ENCODE measurements at places on chromosomes 2 and 18.

DNA sequence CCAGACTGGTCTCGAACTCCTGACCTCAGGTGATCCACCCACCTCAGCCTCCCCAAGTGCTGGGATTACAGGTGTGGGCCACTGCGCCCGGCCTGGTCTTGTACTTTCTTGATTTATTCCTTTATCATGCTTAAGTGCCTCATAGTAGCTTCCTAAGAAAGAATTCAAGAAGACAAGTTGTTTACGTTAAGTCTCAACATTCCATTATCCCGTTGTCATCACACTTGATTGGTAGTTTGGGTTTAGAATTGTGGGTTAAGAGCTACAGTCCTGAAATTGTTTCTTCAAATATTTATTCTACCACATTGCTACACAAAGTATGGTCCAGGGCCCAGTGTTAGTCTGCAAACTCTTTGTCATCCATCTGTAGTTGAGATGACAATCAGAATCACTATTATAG is 194.0 kb downstream of the VWC2L start:
- DNase-seq = no peak

DNA sequence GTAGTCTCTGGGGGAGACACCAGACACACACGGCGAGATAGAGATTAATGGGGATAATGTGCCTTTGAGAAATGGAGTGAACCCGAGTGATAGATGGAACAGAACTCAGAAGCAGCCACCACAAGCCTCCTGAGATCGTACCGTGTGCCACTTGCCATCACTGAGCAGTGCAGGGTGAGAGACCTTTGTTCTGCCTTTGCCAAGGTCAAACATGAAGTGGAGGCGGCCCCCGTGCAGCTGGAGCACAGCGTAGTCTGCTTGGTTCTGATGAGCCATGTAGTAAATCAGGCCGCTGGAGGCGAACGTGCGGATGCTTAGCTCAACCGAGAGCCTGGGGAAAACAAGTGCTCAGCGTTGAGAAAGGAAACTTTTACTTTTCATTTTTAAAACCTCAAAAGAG is 167.0 kb downstream of the LAMA1 start:
- DNase-seq = no peak

GRCh38 chr2:48175254-48175653 is 269.0 kb upstream of the FBXO11 start:
- DNase-seq = peak; percentile 49

DNA sequence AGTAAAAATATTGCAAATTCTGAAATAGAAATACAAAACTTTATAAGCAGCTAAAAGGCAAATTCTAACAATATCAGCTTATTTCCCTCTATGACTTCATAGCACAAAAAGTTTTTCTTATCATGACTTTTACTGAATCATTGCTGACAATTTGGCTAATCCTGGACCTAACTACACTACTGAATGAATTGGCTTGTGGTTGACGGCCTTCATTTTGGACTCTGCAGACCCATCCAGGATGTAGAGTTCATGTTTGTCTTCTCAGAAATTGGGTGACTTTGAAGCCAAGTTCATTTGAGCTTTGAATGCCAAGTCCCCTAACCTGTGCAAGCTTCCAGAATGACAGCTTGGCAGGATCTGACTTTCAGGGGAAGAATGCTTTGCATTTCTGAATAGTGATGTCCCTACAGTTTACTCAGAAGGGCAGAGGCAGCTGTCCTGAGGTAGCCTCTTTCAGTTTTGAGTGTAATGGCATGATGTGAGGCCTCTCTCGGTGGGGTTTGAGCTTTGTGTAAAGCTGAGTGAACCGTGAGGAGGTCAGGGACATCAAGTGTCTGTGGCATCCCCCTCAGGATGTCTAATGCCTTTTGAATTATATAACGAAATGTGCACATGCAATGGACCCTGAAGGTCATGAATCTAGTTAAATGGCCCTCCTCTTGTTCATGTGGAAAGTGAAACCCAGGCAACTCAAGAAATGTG is 48.0 kb downstream of the EFEMP1 start:
- DNase-seq = no peak

DNA sequence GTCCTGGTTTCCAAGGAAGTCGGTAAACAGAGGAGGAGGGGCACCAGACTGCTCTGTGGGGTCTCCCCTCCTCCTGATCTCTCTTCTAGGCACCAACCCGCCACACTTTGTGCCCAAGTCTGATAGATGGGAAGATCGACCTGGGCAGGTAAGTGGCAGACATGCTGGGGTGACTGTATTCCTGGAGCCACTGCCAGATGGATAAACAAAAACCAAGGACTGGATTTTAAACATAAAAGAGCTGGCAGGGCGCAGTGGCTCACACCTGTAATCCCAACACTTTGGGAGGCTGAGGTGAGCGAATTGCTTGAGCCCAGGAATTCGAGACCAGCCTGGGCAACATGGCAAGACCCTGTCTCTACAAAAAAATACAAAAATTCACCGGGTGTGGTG is 181.2 kb downstream of the ANAPC1 start:
- DNase-seq = no peak

DNA sequence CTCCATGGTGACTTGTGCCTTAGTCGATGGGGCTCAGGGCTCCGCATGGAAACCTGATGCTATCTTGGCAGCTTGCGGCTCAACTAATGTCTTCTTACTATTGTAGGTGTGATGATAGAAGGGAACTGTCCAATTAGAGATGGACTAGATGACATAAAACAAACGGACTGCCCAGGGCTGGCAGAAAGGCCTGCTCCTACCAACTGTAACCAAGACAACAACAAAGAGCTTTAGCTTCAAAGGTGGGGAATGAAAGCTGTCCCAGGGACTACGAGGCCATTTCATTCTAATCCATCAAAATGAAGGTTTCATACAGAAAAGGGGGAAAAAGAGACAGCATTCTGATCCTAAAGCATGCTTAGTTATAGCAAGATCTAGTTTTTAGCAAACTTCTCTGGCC is 186.9 kb upstream of the ACAA2 start:
- DNase-seq = no peak

- DNase-seq = no peak
Observed at GRCh38 chr2:166627893-166628292, 133.8 kb upstream of the SCN7A start.

DNA sequence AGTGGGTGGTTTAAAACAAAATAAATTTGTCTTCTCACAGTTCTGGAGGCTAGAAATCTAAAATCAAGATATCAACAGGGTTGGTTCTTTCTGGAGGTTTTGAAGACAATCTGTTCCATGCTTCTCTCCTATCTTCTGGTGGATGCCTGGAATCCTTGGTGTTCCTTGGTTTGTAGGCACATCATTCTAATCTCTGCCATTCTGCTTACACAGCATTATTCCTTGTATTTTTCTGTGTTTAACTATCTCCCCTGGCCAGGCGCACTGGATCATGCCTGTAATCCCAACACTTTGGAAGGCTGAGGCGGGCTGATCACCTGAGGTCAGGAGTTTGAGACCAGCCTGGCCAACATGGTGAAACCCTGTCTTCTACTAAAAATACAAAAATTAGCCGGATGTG is 108.1 kb downstream of the ZRANB3 start:
- no peak for DNase-seq

DNA sequence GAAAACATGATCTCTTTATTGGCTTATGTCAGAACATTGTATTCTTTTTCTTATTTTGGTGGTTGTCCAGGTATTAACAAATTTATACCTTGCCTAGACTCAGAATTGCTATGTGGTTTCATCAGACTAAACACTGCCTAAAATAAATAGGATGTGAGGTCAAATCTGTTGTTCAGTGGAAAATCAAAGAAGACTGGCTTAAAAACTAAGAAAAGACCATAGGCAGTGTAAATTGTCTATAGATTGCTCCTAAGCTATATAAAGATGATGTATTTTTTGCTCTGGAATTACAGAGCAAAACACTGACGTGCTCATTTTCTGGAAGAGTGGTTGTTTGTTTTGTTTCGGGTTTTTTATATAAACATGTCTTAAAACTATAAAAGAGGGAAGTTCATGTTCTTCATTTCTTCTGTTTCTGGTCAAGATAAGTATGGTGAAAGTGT is 266.0 kb downstream of the ALPK2 start:
- no peak for DNase-seq

DNA sequence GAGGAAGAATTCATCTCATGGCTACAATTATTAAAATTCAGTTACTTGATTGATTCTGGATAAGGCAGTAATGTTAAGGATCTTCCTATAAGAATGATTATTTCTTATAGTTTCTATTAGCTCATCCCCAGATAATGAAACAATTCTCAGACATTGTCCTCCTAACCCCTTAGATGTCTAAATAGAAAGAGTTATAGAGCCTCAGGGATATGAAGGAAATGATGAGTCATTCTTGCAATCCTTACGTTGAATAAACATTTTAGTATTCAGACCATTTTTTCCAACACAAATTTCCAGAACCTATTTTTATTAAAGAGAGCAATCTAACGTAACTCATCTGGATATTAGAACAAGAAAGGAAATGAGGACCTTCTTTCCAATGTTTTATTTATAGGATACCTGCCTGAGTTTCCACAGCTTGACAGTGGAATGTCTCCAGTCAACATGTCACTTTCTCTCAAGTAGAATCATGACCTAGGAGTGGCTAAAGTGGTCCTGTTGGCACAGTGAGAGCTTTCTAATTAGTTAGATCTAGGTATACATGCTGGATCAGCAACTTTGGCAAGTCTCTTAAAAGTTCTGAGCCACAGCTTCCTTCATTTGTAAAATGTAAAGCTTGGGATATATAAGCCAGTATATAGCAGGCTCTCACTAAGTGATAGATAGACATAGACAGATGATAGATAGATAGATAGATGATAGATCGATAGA is 88.0 kb upstream of the RAB27B start:
- DNase-seq = peak; percentile 68

DNA sequence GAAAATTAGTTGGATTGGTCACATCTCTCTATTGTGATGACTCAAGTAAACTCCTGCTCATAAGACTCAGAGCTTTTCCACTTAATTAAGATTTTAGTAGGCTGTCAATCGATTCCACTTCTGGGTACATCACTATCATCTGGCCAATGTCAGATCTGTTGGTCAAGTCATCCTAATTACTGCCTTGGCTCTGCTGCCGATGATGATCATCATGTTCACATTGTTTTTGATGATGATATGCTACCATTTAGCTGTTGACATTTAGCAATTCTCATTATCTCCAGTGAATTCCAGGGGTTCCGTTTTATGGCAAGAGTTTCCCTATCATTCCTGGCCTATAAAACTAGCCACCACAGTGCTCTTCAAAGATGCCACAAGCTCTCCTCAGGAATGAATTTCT is 253.4 kb downstream of the IKZF2 start:
- DNase-seq = no peak

- DNase-seq = no peak
Observed at GRCh38 chr2:54906716-54907115, 143.5 kb downstream of the RTN4 start.

DNA sequence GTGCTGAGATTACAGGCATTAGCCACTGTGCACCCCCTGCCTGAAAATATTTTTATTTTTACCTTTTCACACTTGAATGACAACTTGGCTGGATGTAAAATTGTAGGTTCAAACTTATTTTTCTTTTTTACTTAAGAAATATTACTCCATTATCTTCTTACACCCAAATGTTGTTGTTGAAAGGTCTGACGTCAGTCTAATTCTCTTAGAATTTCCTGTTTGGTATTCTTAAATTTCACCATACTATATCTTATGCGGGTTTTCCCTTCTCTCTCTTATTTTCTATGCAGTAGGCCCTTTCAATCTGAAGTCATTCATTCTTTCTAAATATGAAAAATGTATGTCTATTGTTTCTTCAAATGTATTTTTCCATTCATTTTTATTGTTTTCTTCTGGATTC is 29.1 kb upstream of the RAB11FIP5 start:
- no peak for DNase-seq

DNA sequence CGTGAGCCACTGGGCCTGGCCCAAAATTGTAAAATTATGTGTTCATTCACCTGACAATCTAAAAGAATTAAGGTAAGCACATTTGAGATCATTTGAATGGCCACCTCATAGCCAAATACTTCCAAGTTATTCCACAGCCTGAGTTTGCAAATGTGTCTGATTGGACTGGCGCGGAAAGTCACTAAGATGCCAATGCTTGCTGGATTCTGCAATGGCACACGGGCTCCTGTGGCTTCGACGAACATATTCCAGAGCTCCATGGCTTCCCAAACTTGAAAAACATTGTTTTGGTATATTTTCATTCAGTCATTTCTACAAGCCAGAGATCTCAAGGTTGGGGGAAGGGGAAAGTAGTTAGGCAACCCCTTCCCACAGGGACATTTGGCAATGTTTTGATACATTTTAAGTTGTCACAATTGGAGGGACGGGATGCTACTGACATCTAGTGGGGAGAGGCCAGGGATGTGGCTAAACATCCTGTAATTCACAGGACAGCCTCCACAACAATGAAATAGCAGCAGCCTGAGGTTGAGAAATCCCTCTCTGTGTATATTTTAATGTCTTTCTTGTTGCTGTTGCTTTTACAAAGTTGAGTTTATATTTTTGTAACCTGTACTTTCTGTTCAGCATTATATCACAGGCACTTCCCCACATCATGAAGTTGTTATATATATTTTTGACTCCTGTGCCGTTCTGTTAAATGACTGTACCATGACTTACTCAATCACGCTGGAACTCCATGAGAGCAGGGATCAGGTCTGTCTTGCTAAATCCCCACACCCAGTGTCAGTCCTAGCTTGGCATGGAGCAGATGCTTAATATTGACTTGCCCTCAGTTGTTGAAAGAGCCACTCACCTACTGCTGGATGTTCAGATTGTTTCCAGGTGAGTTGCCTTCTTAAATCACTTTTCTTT is 56.9 kb downstream of the COL4A4 start:
- peak; percentile 47 for DNase-seq

DNA sequence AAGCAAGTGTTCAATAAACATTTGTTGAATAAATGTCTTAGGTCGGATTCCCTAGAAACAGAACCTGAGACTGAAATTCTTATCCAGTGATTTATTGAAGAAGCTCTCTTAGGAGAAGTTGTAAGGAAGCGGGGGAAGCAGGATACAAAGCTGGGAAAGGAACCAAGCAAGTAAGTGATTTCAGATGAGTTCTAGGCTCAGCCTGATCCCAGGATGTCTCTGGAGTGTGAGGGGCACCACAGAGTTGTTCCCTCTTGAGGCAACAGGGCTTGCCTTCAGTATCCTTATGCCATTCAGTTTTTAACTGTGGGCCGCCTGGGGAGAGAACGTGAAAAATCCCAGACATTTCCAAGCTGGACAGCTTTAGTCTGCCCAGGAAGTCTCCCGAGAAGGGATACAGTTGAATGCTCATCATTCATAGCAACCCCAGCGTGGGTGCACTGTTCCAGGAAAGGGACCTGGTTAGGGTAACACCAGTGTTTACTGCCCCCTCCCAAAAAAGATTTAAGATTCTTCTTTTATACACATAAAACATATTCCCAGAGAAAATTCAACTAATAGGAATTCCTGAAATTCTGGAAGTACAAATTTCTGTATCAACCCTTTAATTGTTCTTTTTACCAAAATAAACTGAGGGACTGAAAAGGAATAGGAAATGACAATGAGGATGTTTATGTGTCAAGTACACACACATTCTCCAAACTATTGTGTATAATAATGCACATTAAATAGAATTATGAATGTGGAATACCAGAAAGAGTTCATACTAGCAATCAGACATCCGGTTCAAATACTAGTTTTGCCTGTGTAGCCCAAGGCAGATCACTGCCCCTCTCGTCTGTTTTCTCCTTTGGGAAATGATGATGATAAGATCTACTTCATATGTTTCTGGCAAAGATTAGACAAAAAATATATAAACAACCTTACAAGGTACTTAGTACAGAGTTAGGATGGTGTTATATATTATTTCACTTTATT is 592.1 kb upstream of the CDH2 start:
- DNase-seq = no peak

All from foreskin keratinocyte (primary cell).